Hepatocyte (in vitro differentiated cells): ENCODE measurements at places on chromosomes 16 and 17.

DNA sequence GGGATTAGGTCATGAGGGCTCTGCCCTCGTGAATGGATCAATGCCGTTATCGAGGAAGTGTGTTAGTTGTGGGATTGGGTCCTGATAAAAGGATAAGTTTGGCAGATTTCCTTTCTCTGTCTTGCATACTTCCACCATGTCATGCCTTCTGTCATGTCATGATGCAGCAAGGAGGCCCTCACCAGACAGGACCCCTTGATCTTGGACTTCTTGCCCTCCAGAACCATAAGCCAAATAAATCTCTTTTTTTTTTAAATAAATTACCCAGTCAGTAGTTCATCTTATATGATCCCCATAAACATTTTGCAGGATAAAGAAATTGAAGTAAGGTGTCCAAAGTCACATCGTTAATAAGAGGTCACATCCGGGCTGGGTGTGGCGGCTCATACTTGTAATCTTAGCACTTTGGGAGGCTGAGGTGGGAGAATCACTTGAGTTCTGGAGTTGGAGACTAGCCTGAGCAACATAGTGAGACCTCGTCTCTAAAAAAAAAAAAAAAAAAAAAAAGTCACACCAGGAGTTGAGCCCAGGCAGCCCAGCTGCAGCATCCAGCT is 25.2 kb downstream of the HEXIM2 start:
- DNase-seq = no peak
- no peaks in the 10 kb centered on the region for H3K4me1 ChIP-seq
- H3K36me3 ChIP-seq = no peaks in the 10 kb centered on the region
- H3K27ac ChIP-seq = no peak overlapping the region
- no peak overlapping the region for H3K4me3 ChIP-seq
- H3K27me3 ChIP-seq = no peaks in the 10 kb centered on the region

GRCh38 chr17:65797809-65798208 is 236.4 kb upstream of the AXIN2 start:
- no peak for DNase-seq
- no peaks in the 10 kb centered on the region for H3K36me3 ChIP-seq
- H3K4me3 ChIP-seq = no peak overlapping the region
- no peak overlapping the region for H3K27ac ChIP-seq
- H3K27me3 ChIP-seq = no peaks in the 10 kb centered on the region
- no peaks in the 10 kb centered on the region for H3K4me1 ChIP-seq

DNA sequence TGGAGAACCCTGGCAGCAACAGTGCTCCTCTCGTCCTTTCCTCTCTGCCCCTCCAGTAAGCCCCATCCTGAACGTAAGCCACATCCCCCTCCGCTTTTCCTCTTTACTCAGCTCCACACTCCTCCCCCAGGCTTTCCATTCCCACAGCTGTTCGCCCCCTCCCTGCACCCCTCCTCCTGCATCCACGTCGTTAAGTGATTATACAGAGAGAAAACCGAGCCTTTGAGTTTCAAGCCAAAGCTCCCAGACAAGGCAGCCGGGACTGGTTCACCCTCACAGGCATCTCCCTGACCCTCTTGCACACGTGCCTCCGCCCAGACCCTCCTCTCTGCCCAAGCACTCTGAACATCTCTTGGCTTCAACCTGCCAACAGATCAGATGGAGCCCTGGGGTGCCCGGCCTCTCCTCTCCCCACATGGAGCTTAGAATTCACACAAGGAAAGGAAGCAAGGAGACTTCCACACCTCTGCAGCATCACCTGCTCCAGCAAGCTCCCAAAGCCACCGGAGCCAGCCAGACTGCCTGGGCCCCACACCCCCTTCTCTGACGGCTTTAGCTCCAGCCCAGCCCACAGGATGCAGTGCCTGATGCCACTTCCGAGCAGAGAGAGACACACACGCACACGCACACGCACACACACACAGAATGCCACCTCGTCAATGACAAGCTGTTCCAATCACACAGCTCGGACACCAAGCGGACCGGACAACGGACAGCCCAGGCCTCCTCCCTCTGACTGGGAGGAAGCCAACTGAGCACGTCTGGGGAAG is 99.9 kb upstream of the CCL2 start:
- H3K4me1 ChIP-seq = no peaks in the 10 kb centered on the region
- no peaks in the 10 kb centered on the region for H3K36me3 ChIP-seq
- no peak overlapping the region for H3K27ac ChIP-seq
- no peak overlapping the region for H3K4me3 ChIP-seq
- DNase-seq = no peak
- H3K27me3 ChIP-seq = peaks cover 76% of the 10 kb centered on the region

- H3K27me3 ChIP-seq = no peaks in the 10 kb centered on the region
- H3K36me3 ChIP-seq = no peaks in the 10 kb centered on the region
- H3K4me1 ChIP-seq = no peaks in the 10 kb centered on the region
- H3K27ac ChIP-seq = no peak overlapping the region
- no peak for DNase-seq
These were observed 71.7 kb downstream of the RPH3AL start for GRCh38 chr17:280901-281300.

GRCh38 chr16:17590711-17591654 is 120.2 kb upstream of the XYLT1 start:
- no peaks in the 10 kb centered on the region for H3K4me1 ChIP-seq
- no peak for DNase-seq
- H3K27me3 ChIP-seq = no peaks in the 10 kb centered on the region
- no peaks in the 10 kb centered on the region for H3K36me3 ChIP-seq

DNA sequence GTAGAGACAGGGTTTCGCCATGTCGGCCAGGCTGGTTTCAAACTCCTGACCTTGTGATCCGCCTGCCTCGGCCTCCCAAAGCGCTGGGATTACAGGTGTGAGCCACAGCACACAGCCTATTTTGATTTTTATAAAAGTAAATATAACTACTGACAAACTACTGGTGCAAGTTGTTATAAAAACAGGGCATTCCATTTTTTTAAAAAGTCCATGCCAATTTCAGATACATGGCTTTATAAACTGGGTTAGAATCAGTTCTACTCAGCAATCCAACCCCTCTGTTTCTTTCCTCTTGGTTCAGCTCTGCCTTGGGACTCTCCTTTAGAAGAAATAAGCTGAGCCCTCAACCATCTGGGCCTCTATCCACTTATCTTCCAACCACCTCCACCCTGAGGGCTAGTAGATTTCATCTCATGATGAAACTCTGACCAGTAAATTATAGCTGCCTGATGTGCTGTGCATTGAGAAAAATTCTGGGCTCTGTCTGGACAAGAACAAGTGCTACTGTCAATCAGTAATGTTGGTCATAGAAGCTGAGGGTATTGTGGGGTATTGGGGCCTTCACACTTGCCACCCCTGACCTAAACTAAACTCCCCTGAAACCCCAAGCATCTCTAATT is 10.2 kb downstream of the RANBP10 start:
- no peak for DNase-seq
- no peaks in the 10 kb centered on the region for H3K4me1 ChIP-seq
- no peak overlapping the region for H3K27ac ChIP-seq
- no peak overlapping the region for H3K4me3 ChIP-seq
- no peaks in the 10 kb centered on the region for H3K27me3 ChIP-seq

GRCh38 chr16:3548445-3548844 is 28.8 kb downstream of the NLRC3 start:
- H3K4me1 ChIP-seq = no peaks in the 10 kb centered on the region
- DNase-seq = no peak
- no peaks in the 10 kb centered on the region for H3K27me3 ChIP-seq
- no peaks in the 10 kb centered on the region for H3K36me3 ChIP-seq
- H3K4me3 ChIP-seq = no peak overlapping the region
- no peak overlapping the region for H3K27ac ChIP-seq

GRCh38 chr17:37802061-37802595 is 57.3 kb upstream of the HNF1B start:
- no peaks in the 10 kb centered on the region for H3K4me1 ChIP-seq
- no peak for DNase-seq
- no peak overlapping the region for H3K27ac ChIP-seq

- H3K36me3 ChIP-seq = no peaks in the 10 kb centered on the region
- no peaks in the 10 kb centered on the region for H3K4me1 ChIP-seq
- H3K4me3 ChIP-seq = no peak overlapping the region
These were observed 204.8 kb downstream of the TANC2 start for GRCh38 chr17:63170795-63171194.

DNA sequence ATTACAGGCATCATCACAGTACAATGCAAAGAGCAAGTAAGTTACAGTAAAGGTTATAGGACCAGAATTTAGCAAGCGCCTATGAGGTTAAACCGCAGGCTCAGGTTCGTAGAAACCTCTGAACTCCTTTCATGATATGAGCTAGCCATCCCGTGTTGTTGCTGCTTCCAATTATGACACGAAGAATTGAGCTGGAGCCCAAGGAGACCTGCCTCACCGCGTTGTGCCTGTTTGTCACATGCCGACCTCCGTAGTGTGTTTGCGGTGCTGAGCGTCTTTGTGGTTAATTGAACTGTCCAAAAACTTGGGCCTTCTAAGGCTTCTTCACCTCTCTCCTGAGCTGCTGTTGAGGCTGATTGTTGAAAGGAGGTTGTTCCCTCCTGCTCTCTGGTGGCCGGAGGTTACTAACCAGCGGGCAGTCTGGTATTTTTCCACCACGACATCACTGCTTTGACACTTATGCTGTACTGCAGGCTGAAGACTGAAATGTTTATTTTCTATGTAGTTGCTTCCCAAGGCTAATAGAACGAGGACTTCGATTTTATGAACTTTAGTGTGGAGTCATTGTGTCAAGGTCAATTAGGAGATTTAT is 67.5 kb downstream of the SEC14L1 start:
- peak; percentile 74 for DNase-seq
- H3K27ac ChIP-seq = peak overlapping the region; percentile 64
- H3K27me3 ChIP-seq = no peaks in the 10 kb centered on the region
- peaks cover 25% of the 10 kb centered on the region for H3K4me1 ChIP-seq

DNA sequence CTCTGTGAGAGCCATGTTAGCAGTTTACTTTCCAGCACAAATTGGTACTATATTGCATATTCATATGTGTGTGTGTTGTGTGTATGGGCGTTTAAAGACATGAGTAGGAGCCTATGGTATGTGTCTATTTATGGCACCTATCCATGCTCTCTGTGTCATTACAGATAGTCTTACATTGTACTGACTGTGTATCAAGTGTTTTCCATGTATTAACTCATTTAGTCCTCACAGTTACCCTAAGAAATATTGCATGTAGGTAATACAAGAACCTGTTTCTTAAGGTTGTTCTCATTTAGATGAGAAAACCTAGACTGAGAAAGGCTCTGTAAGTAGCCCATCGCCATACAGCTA is 1.6 kb downstream of the ALG1 start:
- H3K27me3 ChIP-seq = no peaks in the 10 kb centered on the region
- no peak overlapping the region for H3K4me3 ChIP-seq

DNA sequence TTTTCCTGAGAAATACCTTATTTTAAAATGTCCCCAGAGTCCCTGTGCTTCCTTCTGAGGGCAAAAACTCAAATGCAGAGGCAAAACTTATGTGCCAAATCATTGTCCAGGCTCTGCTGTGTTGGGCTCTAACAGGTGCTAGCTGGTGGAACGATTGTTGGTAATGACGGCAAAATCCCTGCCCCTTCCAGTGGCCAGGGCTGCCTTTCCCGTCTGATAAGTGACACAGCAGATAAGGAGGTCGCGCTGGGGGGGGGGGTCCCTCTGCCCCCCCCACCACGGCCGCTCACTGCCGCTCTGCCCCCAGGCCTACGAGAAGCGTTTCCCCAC is 29.1 kb downstream of the SEC14L5 start:
- no peaks in the 10 kb centered on the region for H3K36me3 ChIP-seq
- H3K27me3 ChIP-seq = peaks cover 38% of the 10 kb centered on the region
- no peak for DNase-seq
- no peak overlapping the region for H3K4me3 ChIP-seq
- no peaks in the 10 kb centered on the region for H3K4me1 ChIP-seq

DNA sequence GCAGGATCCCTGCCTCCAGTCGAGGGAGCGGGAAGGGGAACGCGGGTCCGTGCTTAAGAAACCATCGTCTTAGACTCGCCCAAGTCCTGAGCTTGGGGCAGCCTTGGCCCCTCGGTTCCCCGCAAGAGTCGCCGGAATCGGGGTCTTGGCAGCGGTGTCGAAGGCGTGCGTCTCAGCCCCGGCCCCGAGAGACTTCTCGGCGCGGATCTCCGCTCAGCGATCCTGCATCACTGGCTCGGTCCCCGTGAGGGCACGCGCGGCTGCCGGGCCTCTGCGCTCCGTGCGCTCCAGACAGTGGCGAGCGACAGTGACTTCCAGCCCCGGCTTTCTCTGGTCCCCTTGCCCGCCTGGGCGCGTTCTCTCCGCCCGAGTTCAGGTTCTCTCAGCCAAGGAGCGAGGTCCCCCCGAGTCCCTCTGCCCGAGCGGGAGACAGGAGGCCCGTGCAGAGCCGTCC is 380 bp downstream of the HS3ST3A1 start:
- H3K4me3 ChIP-seq = peak overlapping the region; percentile 75
- no peak overlapping the region for H3K27ac ChIP-seq
- no peaks in the 10 kb centered on the region for H3K36me3 ChIP-seq
- H3K27me3 ChIP-seq = peaks cover 53% of the 10 kb centered on the region

DNA sequence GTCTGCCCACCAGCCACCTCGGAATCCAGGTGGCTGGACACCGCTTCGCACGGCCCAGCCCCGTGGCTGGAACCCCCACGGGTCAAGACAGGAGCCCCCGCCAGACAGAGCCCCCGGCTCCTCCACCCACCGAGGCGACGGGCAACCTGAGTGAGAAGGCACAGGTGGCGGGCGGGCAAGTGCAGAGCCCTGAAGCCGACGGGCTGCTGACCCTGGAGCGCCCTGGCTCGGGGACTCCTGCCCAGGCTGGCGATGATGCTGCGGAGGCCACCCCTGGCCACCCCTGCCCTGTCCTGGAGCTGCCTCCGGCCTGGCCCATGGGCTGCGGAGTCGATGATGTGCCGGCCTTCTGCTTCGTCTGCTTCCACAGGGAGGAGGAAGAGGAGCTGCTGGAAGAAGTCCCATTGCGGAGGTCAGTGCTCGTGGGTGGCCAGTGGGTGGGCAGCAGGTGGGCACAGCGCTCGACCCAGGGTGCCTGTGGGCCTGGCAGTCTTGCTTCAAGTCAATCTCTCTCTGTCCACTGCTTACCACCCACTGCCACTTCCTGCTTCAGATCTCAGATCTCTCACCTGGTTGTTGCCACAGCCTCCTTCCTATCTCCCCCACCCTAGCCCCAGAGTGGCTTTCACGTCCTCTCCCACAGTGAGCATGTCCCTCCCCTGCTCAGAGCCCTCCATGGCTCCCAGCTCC is 33.1 kb upstream of the SBK1 start:
- no peaks in the 10 kb centered on the region for H3K36me3 ChIP-seq
- H3K4me3 ChIP-seq = no peak overlapping the region
- no peaks in the 10 kb centered on the region for H3K27me3 ChIP-seq
- H3K27ac ChIP-seq = no peak overlapping the region
- H3K4me1 ChIP-seq = no peaks in the 10 kb centered on the region

DNA sequence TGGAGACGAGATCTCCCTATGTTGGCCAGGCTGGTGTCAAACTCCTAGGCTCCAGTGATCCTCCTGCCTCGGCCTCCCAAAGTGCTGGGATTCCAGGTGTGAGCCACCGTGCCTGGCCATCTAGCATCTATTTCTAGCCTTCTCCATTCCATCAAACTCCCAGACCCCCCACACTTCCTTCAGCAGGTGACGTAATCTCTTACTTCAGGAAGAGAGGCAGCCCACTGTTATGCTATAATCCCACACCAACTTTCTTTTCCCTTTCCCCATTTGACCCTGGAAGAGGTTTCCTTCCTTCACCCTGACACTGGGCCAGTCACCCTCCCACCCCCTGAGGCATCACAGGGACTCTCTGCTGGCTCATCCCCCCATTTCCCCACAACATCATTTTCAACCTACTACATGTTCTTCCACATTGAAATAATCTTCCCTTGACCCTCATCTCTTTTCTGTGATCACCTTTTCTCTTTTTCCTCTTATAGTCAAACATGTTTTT is 7.6 kb downstream of the ITGA2B start:
- peaks cover 5% of the 10 kb centered on the region for H3K4me1 ChIP-seq
- DNase-seq = no peak
- peaks cover 31% of the 10 kb centered on the region for H3K27me3 ChIP-seq
